Activated CD8-positive, alpha-beta memory T cell treated with anti-CD3 and anti-CD28 coated beads for 1 hour (primary cell): ENCODE measurements at places on chromosomes 5 and 9.

GRCh38 chr9:134875371-134875770 is 5.2 kb upstream of the FCN2 start:
- DNase-seq = no peak

DNA sequence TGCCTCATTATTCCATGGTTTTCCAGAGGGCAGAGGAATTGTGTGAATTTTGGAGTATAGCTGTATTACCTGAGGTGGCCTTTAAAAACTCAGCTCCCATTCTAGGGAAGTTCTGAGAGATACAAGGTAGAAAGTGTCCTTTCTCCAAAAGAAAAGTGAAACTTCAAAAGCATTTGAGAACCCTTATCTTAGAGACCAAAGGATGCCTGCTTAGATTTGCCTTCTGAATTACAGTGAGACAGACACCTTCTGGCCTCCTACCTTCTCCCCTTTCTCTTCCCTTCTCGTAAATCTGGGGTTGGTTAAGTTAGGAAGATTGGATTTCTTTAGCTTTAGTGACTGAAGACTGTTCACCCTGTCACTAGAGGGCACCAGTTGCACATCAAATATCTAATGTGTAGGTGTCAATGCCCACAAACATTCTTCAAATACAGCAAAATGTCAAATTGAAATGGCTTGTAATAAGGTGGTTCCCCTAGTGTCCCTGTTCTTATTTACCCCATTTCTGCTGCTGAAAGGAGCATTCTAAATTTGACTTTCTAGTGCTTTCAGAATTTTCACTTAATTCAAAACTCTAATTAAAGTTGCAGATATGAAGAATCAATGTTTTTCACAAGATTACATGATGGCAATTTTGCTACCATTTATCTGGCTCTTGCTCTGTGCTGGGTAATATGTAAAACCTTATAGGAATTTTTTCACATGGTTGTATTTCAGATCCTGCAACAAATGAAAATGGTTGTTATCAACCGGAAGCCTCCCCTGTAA is 46.7 kb downstream of the PRRC1 start:
- DNase-seq = peak; percentile 3

GRCh38 chr5:179901462-179901861 is 6.2 kb downstream of the TBC1D9B start:
- DNase-seq = no peak

- DNase-seq = no peak
Measured at GRCh38 chr5:124001036-124001615, 489.1 kb downstream of the CSNK1G3 start.

DNA sequence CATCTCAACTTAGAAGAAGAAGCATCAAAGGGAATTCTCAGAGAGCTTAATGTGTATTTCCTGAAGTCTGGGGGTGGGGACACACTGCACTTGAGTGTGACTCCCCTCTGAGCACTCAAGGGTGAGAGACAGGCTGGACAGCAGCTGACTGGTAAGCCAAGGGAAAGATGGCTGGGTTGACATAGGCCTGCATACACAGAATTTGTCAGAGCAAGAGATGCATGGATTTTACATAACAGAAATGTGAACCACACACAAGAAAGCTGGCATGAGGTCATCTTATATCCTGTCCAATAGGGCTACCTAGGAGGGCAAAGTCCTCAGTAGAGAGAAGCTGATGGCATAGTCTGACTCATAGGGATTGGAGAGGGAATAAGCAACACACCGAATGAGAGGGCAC is 114.3 kb upstream of the EPB41L4A start:
- no peak for DNase-seq

DNA sequence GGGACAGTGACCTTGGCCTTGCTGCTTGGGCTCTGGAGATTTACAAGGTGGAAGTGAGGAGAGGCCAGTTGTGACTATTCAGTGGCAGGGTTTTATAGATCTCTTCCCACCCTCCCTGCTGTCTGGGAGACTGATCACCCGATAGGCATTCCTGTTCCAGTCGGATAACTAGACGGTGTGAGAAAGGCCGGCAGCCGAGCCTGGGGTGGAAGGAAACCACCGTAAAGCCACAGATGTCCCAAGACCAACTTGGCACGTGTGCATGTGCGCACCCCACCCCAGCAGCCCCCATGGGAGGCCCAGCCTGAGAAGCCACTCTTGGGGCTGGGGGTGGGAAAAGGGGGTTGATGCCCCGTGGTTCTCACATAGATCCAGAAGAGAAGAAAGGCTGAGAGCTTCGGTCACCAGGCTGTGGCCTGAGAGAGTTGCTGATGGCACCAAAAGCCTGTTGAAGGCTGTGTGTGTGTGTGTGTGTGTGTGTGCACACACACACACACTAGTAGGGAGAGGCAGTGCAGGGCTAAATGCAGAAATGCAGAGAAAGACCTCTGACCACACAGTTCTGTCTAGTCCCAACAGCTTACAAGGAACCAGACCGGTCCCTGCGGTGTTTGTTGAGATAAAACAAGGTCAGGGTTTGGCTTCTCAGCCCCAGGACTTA is 225.8 kb downstream of the FANCC start:
- no peak for DNase-seq

GRCh38 chr5:6161257-6161656 is 217.1 kb downstream of the MED10 start:
- DNase-seq = no peak
